Fibroblast of skin of right biceps (primary cell): ENCODE measurements at places on chromosomes 5 and 9.

DNA sequence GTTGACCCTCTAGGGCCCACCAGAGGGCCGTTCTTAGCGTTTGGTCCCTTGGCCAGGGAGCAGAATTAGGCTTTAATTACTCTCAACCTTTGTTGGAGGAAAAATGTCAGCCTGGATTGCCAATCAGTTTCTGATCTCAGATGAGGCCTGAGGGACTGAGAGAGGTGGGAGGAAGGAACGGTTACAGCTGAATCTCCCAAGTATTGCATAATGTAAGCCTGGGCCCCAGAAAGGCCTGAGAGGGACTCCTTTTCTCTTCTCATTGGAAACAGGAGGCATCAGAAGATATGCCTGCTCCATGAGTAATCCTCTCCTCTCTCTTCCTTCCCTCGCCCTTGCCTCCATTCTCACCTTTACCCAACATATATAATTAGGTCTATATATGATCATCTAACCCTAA lies 105.7 kb downstream of the INSYN2B start:
- no peak for DNase-seq

GRCh38 chr5:61177716-61178115 lies 15.4 kb upstream of the SMIM15 start:
- DNase-seq = no peak

DNA sequence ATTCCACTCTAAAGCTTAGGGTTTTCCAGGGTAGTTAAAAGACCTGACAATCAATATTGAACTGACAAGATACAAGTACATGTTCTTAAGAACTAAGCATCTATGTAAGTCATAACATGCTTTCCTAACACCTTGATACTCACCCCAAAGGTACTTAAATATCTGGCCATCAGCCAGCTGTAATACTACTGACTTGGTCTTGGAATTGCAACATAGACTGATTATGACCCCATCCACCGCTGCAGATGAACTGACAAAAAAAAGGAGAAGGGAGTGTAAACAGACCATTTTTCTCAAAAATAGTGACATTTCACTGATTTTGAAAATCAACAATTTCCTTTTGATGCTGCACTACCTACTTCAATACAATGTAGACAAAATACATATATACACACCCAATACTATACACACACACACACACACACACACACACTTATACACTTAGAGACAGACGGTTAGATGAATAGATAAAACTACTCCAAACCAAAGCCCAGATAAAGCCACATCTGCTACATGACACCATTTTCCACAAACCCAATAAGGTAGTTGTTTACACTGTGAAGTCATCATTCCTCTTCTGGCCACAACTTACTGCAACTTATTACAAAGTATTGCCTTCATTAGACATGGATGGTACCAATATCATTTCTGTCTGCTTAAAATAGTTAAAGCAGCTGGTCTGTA lies 30.4 kb downstream of the ELP1 start:
- DNase-seq = peak; percentile 7

DNA sequence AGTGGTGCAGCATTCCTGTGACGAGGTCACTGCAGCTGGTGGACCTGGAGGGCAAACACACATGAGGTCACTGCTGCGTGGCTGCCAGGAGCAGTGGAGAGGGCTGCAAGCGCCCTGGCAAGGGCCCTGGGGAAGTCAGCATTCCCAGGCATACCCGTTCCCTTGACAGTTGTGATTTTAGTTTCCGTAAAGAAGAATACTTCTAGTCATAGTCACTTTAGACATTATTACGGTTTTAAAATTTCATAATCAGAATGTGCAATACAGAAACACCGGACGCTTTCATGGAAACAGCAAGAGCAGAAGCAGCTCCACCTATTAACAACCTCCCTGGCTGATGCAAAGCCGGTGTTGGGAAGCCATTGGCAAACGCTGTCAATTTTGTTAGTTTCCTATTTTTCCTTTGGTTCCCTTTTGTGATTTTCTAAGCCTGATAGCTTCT lies 129.8 kb downstream of the GADD45G start:
- DNase-seq = no peak

DNA sequence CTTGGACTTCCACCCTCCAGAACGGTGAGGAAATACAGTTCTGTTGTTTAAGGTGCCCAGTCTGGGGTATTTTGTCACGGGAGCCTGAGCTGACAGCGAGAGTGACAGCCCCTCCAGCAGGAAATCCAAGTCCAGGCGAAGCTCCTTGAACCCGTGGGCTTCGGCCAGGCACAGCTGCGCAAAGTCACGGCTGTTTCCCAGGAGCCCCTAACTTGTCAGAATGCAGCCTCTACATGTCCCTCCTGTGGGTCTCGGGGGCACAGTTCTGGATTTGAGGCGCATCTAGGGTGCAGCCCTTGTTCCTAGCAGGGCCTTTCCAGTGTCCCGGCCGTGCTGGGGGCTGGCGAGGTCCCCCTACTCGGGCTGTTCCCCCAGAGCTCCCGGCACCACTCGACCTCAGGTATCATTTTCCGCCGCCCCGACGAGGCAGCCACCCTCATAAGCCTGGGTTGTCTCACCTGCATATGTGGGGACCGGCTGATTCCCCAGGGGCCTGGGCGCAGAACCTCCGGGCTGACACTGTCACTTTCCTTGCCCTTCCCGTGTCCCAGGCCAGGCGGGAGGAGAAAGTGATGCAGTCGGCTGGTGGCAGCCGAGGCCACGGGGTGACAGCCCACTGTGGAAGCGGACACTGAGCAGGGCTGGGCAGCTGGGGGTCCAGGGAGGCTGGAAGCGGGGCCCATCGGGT lies 4.5 kb downstream of the LCN8 start:
- no peak for DNase-seq

GRCh38 chr9:20507431-20507830 lies 114.9 kb downstream of the MLLT3 start:
- no peak for DNase-seq

- DNase-seq = no peak
Observed at GRCh38 chr5:113085880-113086409, 109.3 kb downstream of the DCP2 start.

GRCh38 chr9:33377089-33377715 lies 25.2 kb downstream of the AQP7 start:
- no peak for DNase-seq

- DNase-seq = peak; percentile 97
Observed at GRCh38 chr5:132490484-132491367, at the start of gene IRF1. Gene IRF1 (minus strand): TSS chr5:132490773. CDS start chr5:132489478, 1,295 bp downstream.

- no peak for DNase-seq
Observed at GRCh38 chr9:133429641-133430161, 7.5 kb downstream of the ADAMTS13 start.

DNA sequence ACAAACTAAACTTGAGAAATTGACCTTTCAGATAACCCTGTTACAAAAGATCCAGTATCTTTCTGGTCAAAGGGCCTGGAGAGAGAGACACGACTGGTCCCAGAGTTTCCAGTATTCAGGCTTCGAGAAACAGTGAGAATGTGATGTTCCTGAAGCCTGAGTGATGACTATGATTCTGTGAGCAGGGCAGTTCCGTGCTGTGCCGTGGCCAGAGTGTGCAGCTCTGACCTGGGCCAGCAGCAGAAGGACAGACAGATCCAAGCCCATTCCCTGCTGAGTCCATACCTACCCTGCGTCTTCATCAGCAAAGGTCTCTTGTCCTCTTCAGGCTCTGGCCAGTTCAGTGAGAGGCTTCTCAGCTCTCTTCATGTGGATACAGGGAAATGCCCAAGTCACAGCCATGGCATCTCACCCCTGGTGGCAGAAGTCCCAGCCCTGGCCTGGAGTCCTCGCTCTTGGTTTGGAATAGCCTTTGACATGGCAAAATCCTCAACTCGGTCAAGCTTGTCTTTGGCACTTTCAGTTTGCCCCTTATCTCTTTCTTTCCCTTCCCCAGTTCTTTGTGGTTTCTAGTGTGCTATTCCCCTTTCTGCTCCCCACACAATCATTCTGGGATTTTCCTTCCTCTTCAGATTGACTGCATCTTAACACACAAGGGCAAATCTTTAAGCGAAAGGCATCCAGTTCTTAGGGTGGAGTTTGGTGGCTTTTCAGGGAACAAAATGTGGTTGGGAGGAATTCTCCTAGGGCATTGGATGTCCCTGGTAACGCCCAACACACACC lies 107.7 kb downstream of the LIFR start:
- no peak for DNase-seq
